ENCODE measurements at places on chromosomes 1 and 21.

DNA sequence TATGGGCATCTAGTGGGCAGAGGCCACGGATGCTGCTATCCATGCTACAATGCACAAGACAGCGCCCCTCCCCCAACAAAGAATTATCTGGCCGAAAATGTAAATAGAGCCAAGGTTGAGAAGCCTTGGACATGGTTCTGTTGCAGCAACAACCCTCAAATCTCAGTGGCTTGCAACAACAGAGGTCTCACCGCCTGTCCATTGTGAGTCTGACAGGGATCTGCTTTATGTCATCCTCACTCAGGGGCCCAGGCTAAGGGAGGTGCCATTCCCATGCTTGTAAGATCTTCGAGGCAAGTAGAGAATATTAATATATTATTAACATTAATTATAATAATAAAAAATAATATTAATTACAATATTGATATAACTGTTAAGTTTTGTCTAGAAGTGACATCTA, 9.5 kb upstream of the PITHD1 start:
- no peak for DNase-seq

GRCh38 chr21:45010860-45011259, 63.5 kb upstream of the ADARB1 start:
- no peak for DNase-seq

- DNase-seq, result no peak
These were observed 94.4 kb upstream of the KRTAP19-8 start for GRCh38 chr21:31132574-31133242.

DNA sequence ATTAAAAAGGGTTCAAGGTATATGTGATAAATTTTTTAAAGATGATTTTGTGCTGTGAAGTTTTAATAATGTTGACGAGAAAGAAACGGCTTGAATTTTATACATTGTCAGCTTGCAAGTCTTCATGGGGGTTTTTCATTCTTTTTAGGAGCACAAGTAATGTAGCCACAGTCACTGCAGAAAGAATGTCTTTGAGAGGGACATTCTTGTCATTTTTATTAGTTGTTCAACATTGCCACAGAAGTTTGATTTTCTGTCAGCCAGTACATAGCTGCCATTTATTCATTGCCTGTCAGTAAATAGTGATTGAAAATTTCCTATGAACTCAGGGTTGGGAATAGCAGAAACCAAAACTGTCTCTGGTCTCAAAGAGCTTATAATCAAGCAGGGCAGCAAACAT, 156.3 kb downstream of the DHRS3 start:
- no peak for DNase-seq

- DNase-seq, result no peak
These were observed 99.1 kb upstream of the ZNF644 start for GRCh38 chr1:91120936-91121335.

GRCh38 chr1:8751984-8752383, 65.5 kb downstream of the RERE start:
- DNase-seq, result no peak

DNA sequence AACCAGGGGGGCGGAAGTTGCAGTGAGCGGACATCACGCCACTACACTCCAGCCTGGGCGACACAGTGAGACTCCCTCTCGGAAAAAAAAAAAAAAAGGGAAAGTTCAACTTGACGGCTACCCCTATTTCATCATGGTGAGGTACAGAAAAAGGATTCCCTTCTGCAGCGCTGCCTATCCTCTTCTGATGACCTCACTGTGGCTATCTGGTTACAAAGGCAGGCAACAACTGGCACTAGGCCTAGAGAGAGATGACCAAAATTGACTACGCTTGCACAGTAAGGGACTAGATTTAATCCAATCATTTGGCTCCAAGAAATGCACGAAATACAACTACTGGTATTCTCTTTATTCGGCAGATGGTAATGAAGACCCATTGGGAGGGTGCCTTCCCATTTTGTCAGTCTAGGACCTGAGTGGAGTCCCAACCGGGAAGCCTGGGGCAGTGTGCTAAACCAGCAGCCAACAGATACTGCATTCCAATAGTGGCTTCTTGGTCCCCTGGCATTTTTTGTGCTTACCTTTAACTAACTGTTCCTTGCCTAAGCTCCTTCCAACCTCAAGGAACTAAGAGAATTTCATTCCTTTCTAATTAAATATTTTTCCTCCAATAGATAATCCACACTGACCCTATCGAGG, 36.6 kb downstream of the ITPKB start:
- DNase-seq, result no peak

- no peak for DNase-seq
These were observed 43.9 kb upstream of the C1orf174 start for GRCh38 chr1:3943806-3944577.

DNA sequence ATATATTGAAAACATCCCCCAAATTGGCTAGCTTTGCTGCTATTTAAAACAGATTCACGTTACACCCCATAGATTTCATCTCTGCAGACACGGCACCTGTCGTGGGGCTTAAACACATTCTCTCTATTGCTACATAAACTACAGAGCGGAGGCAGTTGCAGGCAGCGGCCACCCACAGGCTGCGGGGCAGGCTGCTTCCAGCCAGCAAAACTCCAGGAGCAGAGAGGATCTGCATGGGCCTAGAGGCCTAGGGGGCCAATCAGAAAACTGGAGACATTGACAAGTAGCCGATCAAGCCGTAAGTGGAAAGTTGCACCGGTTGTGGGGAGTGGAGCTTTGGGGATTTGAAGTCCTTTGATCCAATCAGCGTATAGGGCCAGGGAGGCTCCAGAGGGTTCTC, 129.0 kb upstream of the KLHDC7A start:
- no peak for DNase-seq

GRCh38 chr1:108854221-108855019, 2.5 kb downstream of the AKNAD1 start:
- DNase-seq, result no peak

GRCh38 chr1:230515451-230516145, 89.5 kb upstream of the PGBD5 start:
- DNase-seq, result no peak

GRCh38 chr21:33619726-33620125, 21.8 kb downstream of the CRYZL1 start:
- DNase-seq, result no peak

DNA sequence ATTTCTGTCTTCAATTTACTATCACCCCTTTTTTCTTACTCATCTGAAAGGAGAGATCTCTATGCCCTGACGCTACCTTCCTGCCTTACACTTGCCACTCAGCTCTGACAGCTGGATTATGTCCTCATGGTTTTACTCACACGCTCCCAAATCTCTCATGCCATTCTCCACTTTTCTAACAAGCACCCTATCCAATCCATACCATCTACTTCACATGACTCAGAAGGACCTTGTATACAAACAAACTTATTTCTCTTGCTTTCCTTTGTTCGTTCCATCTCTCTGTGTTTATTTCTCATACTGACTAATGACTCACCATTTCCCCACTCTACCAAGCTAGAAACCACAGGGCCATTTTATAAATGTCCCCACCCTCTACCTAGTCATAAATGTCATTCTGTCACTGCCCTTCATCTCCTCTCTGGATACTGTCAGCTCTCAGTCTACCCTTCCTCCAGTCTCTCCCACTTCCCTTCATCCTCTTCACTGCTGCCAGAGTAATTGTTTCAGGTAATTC, 87.3 kb downstream of the USP24 start:
- DNase-seq, result no peak

GRCh38 chr1:109432336-109432735, 6.1 kb upstream of the PSMA5 start:
- DNase-seq, result no peak

GRCh38 chr1:193634470-193634869, 448.1 kb upstream of the B3GALT2 start:
- no peak for DNase-seq

DNA sequence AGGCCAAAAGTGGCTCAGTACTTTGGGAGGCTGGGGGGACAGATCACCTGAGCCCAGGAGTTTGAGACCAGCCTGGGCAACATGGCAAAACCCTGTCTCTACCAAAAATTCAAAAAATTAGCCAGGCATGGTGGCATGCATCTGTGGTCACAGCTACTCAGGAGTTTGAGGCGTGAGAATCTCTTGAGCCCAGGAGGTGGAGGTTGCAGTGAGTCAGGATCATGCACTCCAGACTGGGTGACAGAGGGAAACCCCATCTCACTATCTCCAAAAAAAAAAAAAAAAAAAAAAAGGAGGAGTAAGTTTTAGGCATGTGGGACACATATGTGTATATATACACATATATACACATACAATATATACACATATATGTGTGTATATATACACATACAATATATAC, 165.3 kb upstream of the DPYD start:
- no peak for DNase-seq

DNA sequence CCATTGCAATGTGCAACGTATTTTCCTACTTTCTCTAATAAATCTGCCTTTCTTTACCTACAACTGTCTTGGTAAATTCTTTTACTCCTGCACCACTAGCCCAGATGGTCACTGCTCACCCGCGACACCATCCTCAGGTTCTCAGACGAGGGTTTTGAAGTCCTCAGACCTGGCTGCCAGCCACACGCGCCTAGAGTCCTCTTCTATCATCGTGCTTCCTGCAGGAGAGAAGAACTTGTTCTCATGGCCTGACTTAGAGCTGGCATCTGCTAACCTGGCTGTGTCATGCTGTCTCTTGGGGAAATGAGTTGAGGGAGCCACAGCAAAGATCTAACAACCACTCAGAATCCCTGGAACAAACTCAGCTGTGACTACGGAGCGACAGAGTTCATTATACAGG, 30.3 kb upstream of the PGBD5 start:
- no peak for DNase-seq

DNA sequence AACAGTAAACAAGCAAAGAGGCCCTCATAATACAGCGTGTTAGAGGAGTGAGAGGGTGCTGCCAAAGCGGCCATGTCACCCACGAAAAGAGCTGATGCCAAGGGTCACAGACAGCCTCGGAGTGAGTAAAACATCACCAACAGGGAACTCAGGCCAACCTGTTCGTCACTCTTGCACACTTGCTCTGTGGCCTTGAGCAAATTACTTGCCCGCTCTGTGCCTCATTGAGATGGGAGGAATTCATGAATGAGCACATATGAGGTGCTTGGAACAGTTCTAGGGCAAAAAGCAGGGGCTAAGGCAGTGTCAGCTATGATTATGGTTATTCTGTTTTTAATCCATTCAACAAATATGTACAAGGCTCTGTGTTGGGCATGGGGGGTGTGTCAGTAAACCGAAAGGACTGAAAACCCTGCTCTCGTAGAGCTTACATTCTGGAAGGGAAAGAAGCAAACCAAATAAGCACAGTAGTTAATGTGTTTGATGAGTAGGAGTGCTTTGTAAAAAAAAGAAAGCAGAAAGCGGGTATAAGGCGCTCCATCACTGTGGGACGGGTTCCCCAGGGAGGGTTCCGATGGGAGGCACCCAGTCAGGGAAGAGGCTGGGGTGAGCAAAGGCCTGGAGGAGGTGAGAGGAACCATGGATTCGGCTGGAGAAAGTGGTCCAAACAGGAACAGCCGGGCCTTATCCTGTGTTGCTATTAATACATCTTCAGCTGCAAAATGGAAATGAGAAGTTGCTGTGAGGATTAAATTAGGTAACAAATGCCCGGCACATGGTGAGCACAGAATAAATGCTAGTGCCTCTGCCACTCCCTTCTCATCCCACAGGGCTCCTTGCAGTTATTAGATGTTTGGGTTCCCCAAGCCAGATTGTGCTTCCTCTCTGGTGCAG, 39.5 kb upstream of the RD3 start:
- DNase-seq, result no peak

- DNase-seq, result no peak
These were observed 20.7 kb upstream of the STMN1 start for GRCh38 chr1:25926731-25927496.

DNA sequence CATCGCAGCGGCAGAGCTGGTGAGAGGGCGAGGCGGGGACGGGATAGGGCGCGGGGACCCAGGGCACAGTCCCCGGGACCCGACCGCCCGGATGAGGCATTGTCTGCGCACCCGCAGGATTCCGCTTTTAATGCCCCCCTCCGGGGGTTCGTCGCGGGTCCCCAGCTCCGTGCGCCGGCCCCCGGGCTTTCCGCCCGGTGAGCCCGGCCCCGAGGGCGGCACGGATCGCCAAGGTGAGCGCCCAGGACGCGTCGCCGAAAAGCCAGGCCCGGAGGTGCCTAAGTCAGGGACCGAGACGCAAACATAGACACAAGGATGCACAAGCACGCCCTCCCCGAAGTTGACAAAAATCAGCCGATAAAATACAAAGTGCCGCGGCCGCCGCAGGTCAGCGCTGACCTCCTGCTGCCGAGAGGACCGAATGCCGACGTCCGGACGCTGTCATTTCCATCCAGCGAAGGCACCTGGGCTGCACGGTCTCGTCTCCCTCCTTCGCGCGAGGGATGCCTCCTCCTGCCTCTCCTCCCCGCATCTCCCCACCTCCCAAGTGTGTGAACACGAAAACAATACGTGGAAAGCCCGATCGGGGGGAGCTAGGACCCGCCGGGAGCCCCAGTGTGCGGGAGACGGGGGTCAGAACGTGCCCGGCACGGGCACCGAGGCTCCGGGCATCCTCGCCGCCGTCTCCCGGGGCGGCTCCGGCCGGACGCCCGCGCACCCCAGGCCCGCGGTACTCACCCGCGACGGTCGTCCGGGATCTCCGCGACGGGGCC, 101.1 kb upstream of the SOD1 start:
- no peak for DNase-seq

- no peak for DNase-seq
These were observed 57.4 kb upstream of the C1orf21 start for GRCh38 chr1:184329245-184329953.

GRCh38 chr1:109351457-109351856, 44.6 kb upstream of the MYBPHL start:
- DNase-seq, result no peak

DNA sequence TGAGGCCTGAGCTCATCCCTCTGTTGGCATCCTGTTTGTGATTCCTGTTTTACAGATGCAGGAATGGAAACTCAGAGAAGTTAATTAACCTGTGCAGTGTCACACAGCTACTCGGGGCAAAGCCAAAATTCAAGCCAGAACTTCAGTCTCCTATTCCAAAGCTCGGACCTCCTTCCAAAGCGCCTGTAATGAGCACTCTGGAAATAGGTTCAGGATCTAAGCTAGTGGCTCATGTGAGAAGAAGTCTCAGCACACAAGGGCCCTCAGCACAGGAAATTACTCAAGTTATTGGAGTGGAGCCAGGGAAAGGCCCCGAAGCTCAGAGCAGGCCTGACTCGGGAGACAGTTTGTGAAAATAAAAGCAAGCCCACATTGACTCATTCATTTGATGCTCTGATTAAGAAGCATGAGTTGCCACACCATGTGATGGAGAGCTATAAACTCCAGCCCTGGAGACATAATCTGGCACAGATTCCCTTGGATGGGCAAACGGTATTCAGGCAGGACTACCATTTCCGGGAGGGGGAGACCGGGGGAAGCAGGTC, 50.6 kb upstream of the LYST start:
- DNase-seq, result peak; percentile 37

DNA sequence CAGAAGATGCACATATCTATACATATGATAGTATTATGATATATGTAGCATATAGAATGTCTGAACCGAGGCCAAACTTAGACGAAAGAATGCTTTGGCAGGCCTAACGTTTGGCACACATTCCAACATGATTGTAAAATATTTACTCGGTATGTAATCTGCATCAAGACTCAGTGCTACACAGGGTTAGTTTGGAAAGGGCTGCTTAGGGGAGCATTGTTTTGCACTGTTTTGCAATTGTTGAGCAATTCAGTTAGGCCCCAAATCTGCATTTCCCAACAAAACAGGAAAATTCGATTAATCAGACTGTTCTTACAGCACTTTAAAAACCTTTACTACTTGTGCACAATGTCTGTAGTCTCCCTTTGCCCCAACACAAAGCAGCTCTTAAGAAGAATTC, 216.0 kb upstream of the NEGR1 start:
- no peak for DNase-seq
